ENCODE measurements at places on chromosomes 7 and 10.

- no peak for DNase-seq
Observed at GRCh38 chr10:6659451-6659850, 79.4 kb upstream of the PRKCQ start.

GRCh38 chr7:149191851-149192250, 3.5 kb upstream of the ZNF282 start:
- DNase-seq, result no peak

GRCh38 chr7:73918926-73919693, 58.2 kb downstream of the TMEM270 start:
- DNase-seq, result no peak

DNA sequence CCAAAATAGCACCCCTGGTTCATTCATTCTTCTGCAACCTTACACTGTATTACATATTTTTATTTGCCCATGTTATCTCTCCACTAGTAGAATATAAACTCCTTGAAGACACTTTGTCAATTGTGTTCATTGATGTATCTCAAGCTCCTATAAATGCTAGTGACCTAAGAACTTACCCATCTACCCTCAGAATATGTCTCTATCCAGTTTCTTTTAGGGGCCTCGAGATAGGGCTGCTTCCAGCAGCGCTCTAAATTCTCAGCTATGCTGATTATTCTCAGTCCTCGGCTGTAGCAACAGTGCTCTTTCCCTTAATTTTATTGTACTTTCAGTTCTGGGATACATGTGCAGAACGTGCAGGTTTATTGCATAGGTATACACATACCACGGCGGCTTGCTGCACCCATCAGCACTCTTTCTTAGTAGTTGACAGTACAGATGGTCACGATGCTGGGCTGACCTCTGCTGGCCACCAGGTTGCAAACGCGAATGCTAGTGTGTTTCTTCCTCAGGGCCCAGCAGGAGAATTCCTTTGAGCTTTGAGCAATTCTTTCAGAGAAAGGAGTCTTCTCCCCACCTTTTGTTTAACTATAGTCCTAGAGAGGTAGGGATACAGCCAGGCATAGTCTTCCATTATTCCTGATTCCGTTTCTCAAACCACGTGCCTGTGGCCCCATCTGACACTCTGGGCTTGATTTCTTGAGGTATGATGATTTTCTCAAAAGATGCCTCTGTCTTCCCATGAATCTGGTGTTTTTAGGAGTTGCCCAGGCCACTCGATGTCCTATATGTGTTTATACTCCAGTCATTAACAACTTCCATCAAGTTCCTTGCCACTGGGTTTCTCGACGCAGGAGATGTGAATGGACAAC, 49.1 kb upstream of the CDC14C start:
- DNase-seq, result peak; percentile 72

- no peak for DNase-seq
Observed at GRCh38 chr10:65313406-65313805, 1612.4 kb upstream of the LRRTM3 start.

DNA sequence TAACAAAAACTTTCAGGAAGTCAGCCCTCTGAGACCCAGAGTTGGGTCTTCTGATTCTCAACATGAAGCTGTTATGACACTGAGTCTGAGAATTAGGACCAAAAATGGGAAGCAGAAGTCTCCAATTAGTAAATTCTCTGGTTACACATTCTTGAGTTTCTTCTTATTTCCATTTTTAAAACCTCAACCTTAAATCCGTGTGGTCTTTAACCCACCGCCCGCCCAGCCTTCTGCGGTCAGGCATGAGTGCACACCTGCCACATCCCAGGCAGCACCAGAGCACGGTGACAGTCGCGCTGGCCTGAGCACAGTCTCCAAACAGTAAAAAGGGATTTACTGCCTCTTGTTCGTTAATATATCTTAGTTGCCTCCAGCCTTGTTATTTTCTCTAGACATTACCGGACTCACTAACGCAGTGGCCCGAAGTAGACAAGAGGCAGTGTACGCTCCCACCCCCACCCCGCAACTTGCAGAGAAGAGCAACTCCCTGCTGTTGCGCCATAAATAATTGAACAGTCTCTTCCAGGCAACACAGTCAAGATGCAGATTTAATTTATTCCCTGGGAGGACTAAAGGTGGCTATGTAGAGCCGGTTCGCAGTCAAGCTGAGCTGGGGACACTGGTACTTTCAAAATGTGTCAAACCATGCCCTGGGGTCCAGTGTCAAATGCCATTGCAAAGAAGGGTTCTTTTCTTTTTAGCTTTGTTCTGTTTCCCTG, 147.0 kb upstream of the CELF2 start:
- DNase-seq, result no peak

DNA sequence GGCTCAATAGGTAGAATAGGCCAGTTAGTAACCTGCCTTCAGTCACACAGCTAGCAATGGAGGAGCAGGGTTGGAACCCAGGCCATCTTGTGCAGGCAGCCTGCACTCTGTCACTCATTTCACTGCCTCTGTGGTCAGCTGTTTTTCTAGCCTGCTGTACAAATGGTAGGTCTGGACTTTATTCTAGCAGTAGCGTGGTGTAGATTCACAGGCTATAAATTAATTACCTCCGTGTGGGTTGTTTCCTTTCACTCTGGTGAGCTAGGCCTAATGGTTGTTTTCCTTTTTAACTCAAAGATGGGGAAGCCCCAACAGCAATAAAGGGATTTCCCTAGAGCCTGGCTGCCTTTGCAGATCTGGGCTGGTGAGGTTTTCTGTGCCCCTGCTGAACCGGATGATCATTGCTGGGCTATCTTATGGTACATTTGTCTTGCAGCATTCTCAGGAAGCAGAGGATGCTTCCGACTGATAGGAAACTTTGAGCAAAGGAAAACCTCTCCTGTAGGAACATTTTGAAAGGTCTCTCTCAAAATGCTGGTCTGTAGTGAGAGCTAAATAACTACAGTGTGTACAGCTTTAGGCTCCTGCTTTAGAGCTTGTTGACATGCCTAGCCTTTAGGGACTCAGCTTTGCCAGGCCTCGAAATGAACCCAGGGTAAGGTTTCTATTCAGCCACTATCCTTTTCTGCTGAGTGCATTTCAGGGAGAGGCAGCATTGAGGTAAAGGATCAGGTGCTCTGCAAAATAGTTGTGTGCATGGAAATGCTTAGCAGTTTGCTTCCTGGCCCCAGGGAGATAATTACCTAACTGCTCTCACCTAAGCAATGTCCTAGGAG, 157.4 kb downstream of the ST7 start:
- DNase-seq, result peak; percentile 7

DNA sequence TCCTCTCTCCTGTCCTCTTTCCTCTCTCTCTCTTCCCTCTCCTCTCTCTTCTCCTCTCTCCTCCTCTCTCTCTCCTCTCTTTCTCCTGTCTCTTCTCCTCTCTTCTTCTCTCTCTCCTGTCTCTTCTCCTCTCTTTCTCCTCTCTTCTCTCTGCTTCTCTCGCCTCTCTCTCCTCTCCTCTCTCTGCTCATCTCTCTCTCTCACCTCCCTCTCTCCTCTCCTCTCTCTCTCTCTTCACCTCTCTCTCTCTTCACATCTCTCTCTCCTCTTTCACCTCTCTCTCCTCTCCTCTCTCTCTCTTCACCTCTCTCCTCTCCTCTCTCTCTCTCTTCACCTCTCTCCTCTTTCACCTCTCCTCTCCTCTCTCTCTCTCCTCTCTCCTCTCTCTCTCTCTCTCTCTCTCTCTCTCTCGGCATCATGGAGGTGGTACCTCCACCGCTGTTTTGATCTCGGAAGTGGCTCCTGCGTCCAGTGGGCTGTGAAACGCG, 30.1 kb downstream of the CFAP46 start:
- no peak for DNase-seq
